ENCODE measurements at places on chromosomes 2 and 18.

GRCh38 chr2:149594411-149594810, 6.8 kb upstream of the MMADHC start:
- no peak for DNase-seq

GRCh38 chr18:50218432-50219197, 23.7 kb upstream of the MYO5B start:
- no peak for DNase-seq

DNA sequence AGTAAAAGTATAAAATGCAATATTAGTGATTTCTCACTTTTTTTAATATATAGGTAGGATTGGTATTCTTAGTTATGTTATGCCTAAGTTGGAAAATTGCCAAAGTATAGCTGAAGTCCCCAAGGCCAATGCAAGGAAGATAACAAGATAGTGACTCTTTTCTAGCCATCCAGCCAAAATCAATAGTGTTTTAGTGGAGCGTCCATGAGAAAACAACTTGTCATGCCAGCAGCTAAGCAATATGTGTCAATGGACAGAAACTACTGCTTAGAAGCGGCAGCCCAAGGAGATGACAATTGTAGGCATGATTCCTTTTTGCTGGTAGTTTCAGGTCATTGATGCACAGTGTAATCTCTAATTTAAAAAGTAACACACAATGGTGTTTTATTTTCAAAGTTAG, 1444.6 kb downstream of the SUCLG1 start:
- DNase-seq = no peak

- DNase-seq = no peak
Measured at GRCh38 chr18:37524498-37525261, 40.9 kb downstream of the CELF4 start.

GRCh38 chr2:29290293-29291047, 175.3 kb downstream of the CLIP4 start:
- DNase-seq = no peak

- no peak for DNase-seq
Measured at GRCh38 chr2:110816404-110817365, 84.3 kb downstream of the ACOXL start.

- no peak for DNase-seq
Measured at GRCh38 chr2:103959174-103960128, 894.5 kb upstream of the POU3F3 start.

DNA sequence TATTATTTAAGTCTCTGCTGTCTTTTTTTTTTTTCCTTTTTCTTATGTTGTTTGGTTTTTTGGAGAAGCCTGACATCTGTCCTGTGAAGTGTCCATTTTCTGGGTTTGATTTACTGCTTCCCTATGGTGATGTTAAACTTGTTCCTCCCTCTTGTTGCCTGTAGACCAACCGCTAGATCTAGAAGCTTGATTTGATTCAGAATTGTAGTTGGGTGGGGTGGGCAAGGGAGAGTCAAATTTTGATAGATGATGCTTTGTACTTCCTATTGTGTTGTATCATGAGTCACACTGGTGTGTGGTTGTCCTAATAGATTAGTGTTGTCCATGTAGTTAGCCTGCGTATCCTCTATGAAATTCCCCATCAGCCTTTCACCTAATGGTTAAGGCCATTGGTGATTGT, 35.4 kb downstream of the CAB39 start:
- DNase-seq = no peak

GRCh38 chr2:231683292-231684235, 24.8 kb upstream of the PTMA start:
- no peak for DNase-seq

- no peak for DNase-seq
Measured at GRCh38 chr2:152613235-152613634, 104.0 kb downstream of the PRPF40A start.

- DNase-seq = no peak
Measured at GRCh38 chr18:3722649-3723433, 272.9 kb downstream of the TGIF1 start.

DNA sequence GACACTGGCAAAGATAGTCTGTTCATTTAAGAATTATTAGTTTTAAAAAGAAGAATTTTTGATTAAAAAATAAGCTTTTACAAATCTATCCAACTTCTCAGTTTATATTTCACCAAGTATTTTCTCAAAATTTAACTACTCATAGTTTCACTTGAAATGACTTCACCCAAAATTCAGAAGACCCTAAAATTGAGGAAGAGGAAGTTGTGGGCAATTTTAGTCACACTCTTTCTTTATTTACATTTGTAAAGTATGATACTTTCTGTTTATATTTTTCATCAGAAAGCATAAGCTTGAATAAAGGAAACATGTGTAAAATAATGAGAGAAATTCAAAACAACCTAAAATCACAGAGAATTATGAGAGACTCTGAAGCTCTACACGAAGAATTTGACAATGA, 278.8 kb upstream of the MEIS1 start:
- DNase-seq = no peak

DNA sequence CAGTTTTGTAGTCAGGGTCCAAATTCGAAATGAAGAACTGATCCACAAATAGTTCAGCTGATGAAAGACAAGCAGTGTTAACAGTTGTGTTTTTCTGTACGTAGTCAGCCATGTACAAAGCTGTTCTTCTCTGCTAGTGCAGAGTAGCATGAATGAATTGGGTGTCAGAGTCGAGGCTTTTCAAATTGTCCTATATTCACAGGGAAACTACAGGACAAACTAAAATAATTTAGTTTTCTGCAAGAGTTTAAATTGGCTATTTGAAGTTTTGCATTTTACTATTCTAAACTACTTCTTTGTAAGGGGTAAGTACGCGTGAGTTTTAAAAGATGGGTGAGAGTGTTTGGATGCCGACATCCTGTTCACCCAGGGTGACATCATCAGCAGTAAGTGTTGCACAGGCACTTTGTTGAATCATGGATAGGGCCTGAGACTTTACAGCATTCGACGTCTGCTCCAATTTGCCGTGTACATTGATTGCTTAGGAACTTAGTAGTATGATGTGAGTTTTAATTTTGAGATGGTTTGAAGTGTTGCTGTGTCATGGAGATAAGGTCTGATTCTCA, 147.2 kb upstream of the NFATC1 start:
- no peak for DNase-seq

- no peak for DNase-seq
Measured at GRCh38 chr2:2563309-2563860, 232.3 kb upstream of the MYT1L start.

DNA sequence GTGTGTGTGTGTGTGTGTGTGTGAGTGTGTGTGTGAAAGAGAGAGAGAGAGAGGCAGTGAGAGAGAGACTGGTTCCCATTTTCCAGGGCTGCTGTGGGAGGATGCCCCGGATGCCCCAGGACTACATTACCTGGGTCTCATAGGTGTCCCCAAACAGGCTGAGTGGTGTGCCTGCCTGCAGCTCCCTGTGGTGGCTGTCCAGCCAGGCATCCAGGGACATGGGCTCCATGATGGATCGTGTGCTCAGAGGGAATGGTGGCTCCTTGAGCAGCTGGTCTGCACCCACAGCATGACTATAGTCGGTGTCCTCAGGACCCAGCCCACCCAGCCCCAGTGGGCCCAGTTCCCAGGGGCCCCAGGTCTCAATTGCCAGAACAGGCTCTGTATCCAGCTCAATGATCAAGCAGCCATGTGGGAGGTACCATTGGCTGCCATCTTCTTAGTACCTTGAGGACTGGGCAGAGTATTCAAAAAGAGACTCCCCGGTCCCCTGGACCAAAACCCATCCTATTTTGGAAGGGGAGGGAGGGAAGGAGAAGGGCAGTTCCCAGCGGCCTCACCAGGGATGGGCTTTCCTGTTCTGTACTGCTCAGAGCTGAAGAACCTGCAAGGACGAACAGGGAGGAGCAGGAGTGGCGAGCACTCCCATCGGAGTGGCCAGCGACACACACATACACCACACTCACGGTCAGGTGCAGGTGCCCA, 5.8 kb upstream of the OXER1 start:
- DNase-seq = no peak

DNA sequence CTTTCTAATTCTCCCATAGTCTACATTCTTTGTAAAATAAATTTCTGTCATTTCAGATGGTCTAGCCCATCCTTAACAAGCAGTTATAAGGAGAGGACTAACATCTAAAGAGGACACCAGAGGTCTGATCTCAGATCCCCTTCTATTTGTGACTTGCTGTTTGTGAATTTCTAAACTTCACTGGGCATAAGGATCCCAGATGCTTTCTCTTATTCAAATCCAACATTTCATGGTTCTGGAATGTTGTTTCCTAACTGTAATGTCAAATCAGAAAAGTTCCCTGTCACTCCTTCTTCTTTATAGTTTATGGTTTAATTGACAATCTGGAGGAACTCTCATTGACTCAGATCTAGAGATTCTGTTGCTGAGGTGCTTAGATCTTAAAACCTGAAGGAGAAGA, 430.2 kb downstream of the MEIS1 start:
- no peak for DNase-seq
